ENCODE measurements at places on chromosomes 4 and X.

GRCh38 chrX:140346729-140347128, 158.1 kb downstream of the SOX3 start:
- DNase-seq: no peak

DNA sequence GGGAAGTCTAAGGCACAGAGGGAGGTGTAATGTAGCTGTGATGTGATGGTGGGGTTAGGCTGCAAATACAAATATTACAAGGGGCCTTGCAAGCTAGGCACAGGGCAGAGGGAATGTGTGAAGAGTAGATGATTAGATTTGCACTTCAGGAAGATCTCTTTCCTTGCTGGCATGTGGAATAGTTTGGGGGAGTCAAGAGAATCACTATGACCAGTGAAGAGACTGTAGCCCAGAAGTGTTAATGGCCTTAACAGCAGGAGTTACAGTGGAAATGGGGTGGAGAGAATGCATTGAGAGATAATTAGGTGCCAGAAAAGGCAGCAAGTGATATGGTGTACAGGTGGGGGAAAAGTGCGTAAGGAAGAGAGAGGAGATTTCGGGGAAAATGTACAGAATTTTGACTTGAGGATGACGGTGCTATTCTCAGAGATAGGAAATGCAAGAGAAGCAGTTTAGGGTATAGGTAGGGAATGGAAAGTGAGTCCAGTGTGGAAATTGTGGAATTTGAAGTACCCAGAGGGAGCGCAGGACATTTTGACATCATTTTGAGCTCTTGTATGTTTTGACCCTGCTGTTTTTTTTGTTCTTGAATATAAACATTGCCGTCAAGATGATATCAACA, 10.2 kb upstream of the TAPT1 start:
- no peak for DNase-seq

- DNase-seq: no peak
Observed at GRCh38 chr4:33187035-33187434, 2466.9 kb downstream of the PCDH7 start.

GRCh38 chrX:81957318-81957717, 755.4 kb downstream of the SH3BGRL start:
- no peak for DNase-seq

DNA sequence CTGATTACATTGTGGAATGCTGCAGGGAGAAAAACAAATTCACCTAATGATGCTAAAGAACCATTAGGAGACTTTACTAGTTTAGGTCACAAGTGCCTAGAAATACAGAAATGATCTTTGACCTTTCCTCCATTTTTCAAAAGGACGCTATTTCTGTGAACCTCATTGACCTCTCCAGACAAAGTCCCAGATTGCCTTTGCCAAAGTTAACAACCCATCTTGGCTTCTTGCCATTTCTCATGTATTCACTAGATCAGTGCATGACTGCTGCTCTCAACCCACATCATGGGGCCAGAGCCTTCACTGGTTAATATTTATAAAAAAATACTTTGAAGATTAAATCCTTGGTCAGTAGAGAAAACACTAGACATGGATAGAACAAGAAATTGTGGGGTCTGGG, 19.9 kb upstream of the AR start:
- no peak for DNase-seq

DNA sequence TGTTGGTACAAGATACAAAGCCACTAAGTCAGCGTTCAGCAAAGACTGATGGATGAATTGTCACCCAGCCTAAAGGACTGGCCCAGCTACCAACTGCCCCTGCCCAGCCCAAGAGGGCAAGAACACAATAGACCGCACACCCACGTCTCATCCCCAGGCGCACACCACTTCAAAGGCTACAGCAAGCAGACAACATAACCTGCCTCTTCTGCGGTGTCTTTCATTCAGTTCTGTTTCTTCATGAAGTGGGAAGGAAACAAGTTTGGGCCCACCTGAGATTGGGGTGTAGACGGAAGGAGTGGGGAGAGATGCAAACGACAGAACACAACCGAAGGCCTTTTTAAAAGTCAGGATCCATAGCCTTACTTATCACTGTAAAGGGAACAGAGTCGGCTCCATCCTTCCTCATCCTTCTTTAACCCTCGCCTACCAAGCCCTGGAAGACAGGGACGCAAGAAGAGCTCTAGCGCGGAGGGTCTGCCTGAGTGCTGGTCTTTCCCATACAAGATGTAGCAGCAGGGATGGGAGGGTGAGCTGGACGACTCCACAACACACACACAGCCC, 691 bp downstream of the SCARB2 start:
- DNase-seq: no peak

- no peak for DNase-seq
Observed at GRCh38 chrX:40644821-40645358, 2.5 kb downstream of the CXorf38 start.

DNA sequence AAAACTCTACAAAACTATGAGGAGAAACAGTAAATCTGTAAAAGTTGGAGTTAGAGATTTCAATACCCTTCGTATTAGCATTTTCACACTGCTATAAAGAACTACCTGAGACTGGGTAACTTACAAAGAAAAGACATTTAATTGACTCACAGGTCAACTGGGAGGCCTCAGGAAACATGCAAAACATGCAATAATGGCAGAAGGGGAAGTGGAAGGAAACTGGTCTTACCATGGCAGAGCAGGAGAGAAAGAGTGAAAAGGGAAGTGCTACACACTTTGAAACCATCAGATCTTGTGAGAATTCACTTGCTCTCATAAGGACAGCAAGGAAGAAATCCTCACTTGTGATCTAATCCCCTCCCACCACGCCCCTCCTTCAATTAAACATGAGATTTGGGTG, 949.9 kb downstream of the TECRL start:
- no peak for DNase-seq

DNA sequence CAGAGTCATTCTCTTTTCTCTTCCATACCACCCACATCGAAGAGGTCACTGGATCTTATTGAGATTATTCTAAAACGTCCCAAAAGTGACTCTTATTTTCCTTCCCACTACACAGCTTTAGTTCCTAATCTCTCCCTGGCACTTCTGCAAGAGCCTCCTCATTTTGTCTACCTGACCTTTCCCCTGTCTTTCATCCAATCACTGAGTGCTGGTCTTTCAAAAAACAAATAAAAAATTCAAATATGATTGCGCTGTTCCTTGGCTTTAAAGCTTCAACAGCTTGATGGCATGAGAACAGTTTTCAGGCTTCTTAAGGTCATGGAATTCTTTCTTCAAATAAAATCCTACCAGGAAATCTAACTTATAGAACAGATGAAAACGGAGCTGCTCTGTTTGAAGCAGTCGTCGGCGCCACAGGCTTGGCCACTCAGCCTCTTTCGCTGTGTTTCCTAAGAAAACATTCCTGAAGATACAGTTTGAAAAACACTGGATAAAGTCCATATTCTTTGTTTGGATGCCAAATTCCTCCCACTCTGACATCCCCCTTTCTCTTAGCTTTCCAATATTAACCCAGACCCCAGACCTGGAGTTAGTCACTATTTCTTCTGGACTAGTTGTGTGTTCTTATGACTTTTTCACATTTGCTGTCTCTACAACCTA, 12.5 kb downstream of the SYTL5 start:
- no peak for DNase-seq

GRCh38 chr4:83258461-83258860, 26.1 kb downstream of the COQ2 start:
- DNase-seq: no peak

GRCh38 chr4:101355767-101356702, 8.7 kb upstream of the PPP3CA start:
- DNase-seq: no peak

- DNase-seq: no peak
Observed at GRCh38 chrX:20230406-20230805, 36.3 kb downstream of the RPS6KA3 start.

GRCh38 chr4:91118597-91118996, 991.4 kb downstream of the CCSER1 start:
- no peak for DNase-seq

GRCh38 chr4:166386491-166387360, 513.7 kb downstream of the TLL1 start:
- DNase-seq: no peak

DNA sequence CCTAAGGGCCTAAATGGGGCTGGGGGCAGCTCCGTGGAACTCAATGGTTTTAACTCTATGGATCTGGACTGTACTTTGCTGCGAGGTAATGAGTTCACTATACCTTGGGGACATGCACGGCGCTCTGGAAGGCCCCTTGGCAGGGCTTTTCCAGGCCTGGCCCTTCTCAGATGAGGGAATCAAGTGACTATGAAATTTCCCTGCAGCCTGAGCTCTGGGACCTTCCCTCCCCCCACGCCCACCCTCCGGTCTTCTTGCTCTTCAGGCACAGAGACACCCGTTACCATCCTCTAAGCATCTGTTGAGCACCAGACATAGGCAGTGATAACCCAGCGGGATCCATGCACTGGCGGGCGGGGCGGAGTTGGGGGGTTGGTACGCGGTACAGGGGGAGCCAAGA, 109.2 kb downstream of the PSAPL1 start:
- DNase-seq: no peak

DNA sequence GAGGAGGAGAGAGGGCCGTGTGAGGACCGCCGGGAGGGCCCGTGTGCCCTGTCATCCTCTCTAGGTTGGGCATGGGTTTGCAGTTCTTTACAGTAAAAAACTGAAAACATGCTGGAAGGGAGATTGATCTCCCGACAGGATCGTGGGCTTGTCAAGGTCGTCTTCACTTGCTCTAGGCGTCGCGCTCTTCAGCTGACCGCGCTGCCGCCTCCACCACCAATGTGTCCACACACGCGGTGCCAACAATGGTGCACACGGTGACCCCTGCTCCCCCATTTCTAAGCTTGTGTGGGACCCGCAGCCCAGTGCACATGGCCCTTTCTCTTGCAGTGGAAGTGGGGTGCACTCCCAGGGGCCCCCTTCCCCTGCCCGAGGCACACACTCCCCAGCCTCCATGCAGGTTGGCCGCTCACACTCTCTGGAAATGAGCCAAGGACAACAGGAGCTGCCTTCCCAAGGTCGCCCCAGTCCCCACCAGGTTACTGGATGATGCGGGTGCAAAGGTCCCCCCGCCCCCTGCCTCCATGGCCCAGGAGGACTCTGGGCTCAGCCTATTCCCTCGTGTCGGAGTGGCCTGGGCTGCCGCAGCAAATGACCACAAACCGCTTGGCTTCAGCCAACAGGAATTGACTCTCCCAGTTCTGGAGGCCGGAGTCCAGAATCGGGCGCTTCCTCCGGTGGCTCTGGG, 1.7 kb upstream of the ZFP92 start:
- DNase-seq: no peak

- no peak for DNase-seq
Observed at GRCh38 chrX:22399437-22400192, 126.9 kb downstream of the CBLL2 start.

DNA sequence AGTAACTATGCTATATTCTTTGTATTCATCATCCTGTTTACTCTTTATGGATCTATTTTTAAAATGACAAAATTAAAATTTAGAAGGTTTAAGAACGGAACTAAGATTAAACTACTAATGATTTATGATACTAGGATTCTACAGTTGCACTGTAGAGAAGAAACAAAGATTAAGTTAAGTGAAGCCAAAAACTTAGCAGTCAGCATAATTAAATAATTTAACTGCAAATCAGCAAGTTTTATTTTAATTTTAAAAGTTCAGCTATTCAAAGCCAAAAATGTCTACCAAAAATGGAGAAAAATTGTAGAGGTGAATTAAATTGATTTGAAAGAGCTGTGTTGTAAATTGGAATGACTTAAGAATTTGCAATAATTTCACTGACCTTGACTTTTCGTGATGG, 30.8 kb downstream of the NDST4 start:
- DNase-seq: no peak

- no peak for DNase-seq
Observed at GRCh38 chrX:137562096-137562495, 3.8 kb upstream of the ZIC3 start.

- DNase-seq: no peak
Observed at GRCh38 chr4:142274137-142274536, 572.0 kb downstream of the INPP4B start.

- DNase-seq: no peak
Observed at GRCh38 chr4:174538123-174538875, 16.0 kb upstream of the HPGD start.

- DNase-seq: no peak
Observed at GRCh38 chr4:37747772-37748330, 61.7 kb upstream of the RELL1 start.

GRCh38 chr4:183348136-183348535, 25.9 kb upstream of the CLDN24 start:
- no peak for DNase-seq

- DNase-seq: no peak
Observed at GRCh38 chrX:68822641-68823410, 6.0 kb upstream of the EFNB1 start.

DNA sequence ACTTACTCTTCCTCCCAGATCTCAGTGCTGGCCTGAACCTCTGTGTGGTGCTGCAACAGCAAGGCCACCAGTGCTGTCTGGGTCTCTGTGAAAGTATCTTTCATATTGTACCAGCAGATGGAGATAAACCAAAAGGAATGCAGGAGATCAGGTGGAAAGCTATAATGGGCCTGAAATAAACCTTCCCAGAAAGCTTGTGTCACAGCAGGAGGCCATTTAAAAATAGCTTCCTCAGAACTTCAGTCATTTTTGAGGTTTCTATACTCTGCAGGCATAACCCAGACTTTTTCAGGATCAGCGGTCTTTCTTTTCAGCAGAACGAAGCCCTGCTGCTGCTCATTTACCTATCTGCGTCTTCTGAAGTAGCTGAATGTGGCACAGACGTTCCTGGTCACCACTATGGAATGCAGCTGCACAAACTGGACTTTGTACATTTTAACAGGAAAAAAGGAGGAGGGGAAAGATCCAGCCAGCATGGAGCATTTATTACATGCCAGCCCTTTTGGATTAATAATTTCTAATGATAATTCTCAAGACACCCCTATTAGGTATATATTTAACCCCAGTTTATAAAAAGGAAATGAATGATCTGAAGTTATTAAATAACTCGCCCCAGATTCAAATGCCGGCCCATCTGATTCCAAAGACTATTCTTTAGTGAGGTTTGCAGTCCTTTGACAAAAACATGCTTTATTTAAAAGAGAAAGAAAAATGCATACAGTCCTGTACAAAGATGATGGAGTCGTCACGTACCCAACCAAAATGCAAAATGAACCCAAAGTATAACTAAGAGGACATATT, 119.7 kb downstream of the NFKB1 start:
- no peak for DNase-seq

DNA sequence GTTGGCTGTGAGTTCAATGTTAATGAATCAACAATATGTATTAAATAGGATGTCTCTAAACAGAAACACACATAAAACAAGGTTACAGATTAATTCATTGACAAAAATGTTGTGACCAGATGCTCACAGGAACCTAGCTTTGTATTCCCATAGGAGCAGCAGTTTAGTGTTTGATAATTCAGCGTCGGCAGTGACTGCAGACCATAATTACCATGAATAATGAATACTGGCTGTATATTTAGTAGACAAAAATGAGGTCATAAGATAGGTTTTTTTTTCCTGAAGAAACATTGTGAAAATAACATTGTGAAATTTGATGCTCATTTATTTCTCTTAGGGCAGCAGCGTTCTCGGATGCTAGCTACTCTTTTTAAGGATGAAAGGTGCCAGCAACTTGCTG, 27.8 kb downstream of the COPS4 start:
- no peak for DNase-seq

DNA sequence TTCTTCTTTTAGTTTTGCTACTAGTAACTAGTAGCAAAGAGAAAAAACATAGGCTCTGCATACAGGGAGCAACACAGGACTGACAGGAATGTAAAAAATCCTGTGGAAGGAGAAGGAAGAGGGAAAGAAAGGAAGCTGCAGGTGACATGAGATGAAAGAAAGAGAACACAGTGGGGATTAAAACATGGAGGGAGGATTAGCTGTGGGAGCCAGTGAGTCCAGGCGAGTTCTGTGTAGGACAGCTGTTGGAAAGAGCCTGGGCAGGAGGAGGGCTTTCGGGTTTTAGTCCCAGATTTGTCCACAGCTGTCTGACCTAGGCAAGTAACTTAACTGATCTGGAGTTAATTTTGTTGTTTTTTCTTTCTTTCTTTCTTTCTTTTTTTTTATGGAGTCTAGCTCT, 21.6 kb downstream of the CCNG2 start:
- DNase-seq: no peak
